Forelimb muscle (tissue), 1 donor: ENCODE measurements at places on chromosomes 6 and 20. TPM values are rescaled to one million over a fixed set of nuclear protein-coding genes. Genes with fewer than 3 reads are reported as not detected.

GRCh38 chr20:8952721-8953120, 116.2 kb upstream of the PLCB4 start:
- no peak for DNase-seq

DNA sequence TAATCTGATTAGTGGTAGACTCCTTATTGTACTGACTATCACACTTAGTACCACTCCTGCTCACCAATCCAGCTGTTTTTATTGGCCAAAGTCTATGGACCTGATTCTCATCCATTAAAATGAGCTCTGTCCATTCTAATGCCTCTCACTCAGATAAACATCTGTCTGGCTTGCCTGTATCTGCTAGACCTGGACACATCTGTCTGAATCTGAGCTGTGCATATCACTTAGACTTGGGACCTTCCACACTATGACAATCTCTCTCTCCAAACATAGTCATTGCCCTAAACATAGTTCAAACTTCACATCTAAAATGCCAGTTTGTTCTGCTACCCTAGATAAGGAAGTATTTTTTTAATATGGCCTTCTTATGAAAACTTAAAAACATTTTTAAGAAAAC, 92.6 kb downstream of the CENPW start:
- DNase-seq, result no peak

Gene TBXT
- polyA plus RNA-seq, result not detected

DNA sequence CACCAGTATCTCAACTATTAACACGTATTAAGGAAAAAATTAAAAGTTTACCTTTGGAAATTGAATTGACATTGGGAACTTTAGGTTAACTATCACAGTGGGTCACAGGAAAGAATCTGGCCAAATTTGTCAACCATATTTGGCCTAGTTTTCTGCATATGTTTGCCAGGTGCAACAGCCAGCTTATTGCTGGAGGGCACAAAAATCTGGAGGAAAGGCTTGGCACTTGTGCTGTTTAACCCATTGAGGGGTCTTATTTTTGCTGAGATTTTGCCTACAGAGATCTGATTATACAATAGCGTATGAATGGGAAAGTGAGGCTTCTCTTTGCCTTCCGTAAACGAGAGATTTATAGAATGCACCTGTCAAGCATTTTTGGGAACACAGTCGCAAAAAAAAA, 190.4 kb downstream of the PRL start:
- no peak for DNase-seq

Gene KCNQ2
- polyA plus RNA-seq, result 3.5 TPM

- DNase-seq, result no peak
Measured at GRCh38 chr6:166469426-166469961, 86.8 kb upstream of the MPC1 start.

Gene GRM1
- polyA plus RNA-seq, result not detected

GRCh38 chr20:50837532-50838321, 42.9 kb downstream of the BCAS4 start:
- no peak for DNase-seq

Gene TRIM15
- polyA plus RNA-seq, result not detected

Gene MLN
- polyA plus RNA-seq, result not detected

GRCh38 chr20:17430125-17430950, 100.8 kb downstream of the BFSP1 start:
- no peak for DNase-seq

Gene CAGE1
- polyA plus RNA-seq, result 0.10 TPM

DNA sequence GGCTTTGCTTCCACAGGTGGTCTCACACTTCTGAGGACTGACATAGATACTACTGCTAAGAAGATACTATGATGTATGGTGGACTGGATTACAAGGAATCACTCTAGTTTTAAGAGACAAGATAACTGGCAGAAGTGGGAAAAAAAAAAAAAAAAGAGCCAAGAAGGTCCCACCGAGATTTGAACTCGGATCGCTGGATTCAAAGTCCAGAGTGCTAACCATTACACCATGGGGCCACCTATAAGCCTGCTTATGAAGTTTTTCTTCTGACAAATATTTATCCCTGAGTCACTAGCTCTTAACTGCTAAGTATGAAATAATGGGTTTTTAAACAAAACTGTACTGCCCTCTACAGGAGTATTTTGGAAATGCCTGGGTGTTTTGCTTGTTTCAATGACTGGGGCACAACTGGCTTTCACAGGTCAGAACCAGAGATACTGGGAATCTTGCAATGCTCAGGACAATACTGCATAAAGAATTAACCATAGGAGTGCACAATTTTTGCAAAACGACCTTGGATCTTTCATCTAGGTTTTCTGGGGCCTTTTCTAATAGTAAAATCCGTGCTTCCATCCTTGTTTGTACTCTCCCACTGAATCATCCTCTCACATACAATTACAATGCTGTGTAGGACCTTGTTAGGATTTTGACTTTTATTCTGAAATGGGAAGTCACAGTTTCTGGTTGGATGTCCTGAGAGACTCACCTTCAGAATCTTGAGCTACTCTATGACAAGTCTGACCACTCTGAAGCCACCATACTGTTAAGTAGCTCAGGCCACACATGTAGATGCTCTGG, 116.3 kb downstream of the OR2B2 start:
- DNase-seq, result no peak

DNA sequence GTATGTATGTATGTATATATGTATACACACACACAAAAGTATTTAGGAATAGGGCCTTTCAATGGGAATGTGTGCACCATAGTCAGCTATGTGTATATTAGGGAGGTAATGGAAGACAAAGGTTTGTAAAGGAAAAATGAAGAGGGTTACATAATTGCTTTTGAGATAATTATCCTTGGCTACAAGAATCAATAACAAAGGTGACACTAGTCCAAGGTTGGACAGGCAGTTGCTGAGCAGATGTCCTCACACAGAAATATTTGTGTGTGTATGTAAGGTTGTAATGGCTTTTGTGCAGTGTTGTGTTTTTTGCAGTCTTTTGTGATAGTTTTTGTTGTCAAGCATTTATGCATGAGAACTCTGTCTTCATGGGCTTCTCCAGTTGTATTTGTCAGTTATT, 157.9 kb upstream of the MARCKS start:
- DNase-seq, result no peak

- DNase-seq, result no peak
Measured at GRCh38 chr20:24254480-24254879, 214.9 kb upstream of the SYNDIG1 start.

Gene SSR1
- polyA plus RNA-seq, result 73.2 TPM

DNA sequence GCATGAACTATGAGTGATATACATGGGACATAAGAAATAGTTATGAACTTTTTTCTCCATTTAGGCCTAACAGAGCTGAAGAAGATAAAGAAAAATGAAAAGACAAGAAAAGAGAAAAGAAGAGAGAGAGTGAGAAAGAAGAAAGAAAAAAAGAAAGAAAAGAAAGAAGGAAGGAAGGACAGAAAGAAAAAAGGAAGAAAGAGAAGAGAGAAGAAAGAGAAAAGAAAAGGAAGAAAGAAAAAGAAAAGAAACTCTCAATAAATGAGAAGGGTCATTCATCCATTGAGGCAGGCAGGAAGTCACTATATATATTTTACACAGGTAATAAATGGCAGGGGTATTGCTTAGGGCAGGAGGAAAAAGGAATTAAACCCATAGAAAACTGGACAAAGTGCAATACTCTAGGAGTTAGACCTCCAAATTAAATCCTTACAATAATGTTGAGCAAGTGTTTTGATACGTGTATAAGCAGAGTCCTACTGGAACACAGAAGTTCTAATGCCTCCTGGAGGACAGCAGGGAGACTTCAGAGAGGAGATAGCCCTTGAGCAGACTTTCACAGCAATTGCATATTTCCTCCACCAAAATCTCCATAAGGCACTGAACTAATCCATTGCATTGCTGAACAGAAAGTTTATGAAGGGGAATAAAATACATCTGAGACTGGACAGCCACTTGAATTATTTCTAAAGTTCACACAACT, 86.4 kb upstream of the TENT5A start:
- DNase-seq, result no peak
